Breast epithelium (tissue), 4 donors: ENCODE measurements at places on chromosomes 13 and 19. TPM values are rescaled to one million over a fixed set of nuclear protein-coding genes. Genes with fewer than 3 reads are reported as not detected.

DNA sequence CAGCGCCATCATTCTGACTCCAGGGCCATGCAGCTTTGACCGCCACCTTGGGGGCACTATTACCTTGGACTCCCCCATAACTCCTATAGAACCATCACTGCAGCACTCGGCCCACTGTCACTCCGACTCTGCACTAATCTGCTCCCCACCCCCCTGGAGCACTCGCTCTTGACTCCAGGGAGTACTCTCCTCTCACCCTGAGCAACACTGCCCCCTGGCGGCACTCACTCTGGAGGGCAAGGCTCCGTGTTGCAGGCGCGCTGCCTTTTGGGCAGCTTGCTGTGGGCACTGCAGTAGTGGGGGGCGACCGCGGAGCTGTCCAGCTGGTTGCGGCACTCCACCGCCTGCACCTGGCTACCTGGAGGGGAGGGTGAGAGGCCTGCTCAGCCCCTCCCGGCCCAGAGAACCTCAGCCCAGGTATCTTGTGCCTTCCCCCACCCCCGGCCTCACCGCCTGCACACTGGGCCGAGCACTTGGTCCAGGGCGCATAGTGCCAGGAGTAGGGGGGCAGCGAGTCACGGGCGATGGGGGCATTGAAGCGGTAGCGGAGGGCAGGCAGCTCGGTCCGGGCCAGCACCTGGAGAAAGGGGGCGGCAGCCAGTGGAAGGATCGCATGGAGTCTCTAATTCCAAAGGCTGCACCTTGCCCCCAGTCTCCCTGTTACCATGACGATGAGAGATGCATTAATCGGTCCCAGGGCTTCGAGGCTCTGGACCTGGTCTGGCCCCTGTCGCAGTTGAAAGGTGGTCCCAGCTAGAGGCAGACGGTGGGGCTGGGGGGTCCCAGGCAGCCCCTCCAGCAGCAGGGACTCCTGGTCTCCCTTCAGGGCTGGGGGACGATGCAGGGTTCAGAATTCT is 8.9 kb upstream of the MYO1F start:
- no peak for DNase-seq
- H3K36me3 ChIP-seq = peaks cover 7% of the 10 kb centered on the region
- H3K4me1 ChIP-seq = no peaks in the 10 kb centered on the region
- no peak overlapping the region for H3K4me3 ChIP-seq
- H3K27me3 ChIP-seq = no peaks in the 10 kb centered on the region

GRCh38 chr19:44527554-44527953 is 1.9 kb downstream of the CEACAM20 start:
- no peak for DNase-seq
- H3K4me1 ChIP-seq = no peaks in the 10 kb centered on the region
- no peak overlapping the region for H3K27ac ChIP-seq
- H3K36me3 ChIP-seq = no peaks in the 10 kb centered on the region
- H3K4me3 ChIP-seq = no peak overlapping the region

DNA sequence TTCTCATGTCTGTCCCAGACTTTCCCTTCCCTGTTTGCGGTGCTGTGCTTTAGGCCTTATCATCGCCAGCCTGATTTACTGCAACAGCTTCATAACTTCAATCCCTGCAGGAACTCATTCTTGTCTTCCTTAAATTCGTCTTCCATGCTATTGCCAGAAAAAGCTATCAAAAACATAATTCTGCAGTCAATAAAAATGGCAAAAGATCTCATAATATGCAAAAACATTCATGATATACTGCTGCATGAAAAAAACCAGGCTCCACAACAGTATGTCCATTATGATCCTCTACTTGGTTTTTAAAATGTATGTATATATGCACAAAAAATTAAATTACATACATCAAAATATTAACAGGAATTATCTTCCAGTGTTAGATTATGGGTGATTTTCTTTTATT is 28.4 kb downstream of the TGDS start:
- H3K27ac ChIP-seq = no peak overlapping the region
- no peaks in the 10 kb centered on the region for H3K27me3 ChIP-seq
- no peak overlapping the region for H3K4me3 ChIP-seq

Gene ZNF610
- total RNA-seq = 2.6 TPM
